Smooth muscle cell of the brain vasculature (primary cell): ENCODE measurements at places on chromosomes 2 and 18.

GRCh38 chr2:70796262-70796661 lies 5.8 kb upstream of the FIGLA start:
- DNase-seq, result no peak

DNA sequence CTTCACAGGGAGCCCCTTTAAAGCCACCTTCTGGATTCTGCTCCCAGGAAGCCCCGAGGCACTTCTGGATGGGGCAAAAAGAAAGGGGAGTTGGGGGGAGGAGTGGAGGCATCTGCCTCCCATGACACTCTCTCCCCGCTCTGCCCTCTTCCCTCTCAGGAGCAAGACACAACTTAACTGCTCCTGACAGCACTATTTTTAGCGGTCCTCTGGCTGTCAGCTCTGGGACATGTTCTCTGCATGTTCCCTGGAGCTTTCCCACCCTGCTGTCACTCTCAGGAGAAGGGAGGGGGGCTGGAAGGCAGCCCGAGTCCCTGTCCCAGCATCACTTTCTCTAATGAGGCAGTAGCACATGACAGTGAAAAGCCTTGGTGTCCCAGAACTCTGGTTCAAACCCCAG lies 32.3 kb downstream of the PLB1 start:
- DNase-seq, result no peak

- DNase-seq, result no peak
These were observed 147.9 kb upstream of the LTBP1 start for GRCh38 chr2:32798829-32799228.

GRCh38 chr2:222057347-222058073 lies 241.3 kb downstream of the PAX3 start:
- DNase-seq, result no peak

DNA sequence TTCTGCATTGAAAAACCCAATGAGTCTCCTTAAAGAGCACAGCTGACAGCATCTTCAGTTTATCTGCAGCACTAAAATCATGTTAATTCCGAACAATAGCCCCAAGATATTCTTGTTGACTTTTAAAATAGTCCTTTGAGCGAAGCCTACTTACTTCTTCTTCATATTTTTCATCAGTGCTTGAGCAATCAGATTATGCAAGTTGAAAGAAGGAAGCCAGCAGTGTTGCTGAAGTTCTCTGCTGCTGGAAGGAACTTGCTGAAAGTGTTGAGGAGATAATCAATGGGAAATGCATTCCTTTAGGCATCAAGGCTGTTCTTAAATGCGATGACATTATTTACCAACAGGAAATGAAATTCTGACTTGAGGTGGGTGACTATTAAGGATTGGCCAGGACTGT lies 105.9 kb upstream of the SNTG2 start:
- no peak for DNase-seq

- no peak for DNase-seq
These were observed 1.9 kb upstream of the WDR75 start for GRCh38 chr2:189439342-189439741.

- no peak for DNase-seq
These were observed 777.6 kb upstream of the SOX11 start for GRCh38 chr2:4914551-4914950.

- no peak for DNase-seq
These were observed 653.4 kb upstream of the FSHR start for GRCh38 chr2:49807689-49808088.

GRCh38 chr2:129203331-129203730 lies 776.1 kb upstream of the RAB6C start:
- no peak for DNase-seq

DNA sequence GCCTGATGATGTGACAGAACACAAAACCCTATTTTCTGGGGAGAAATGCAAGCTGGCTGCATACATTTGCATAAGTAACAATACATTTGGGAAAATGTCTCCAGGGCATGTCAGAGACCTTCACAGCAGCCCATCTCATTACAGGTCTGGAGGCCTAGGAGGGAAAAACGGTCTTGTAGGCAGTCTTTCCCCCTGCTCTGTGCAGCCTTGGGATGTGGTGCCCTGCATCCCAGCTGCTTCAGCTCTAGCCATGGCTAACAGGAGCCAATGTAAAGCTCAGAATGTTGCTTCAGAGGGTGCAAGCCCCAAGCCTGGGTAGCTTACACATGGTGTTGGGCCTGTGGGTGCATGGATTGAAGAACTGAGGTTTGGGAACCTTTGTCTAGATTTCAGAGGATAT lies 133.0 kb downstream of the CCDC178 start:
- no peak for DNase-seq
